ENCODE measurements at places on chromosomes 13 and 19. TPM values are rescaled to one million over a fixed set of nuclear protein-coding genes. Genes with fewer than 3 reads are reported as not detected.

TBCB gene
- 32.9 TPM for total RNA-seq

- no peak for DNase-seq
- no peaks in the 10 kb centered on the region for H3K4me1 ChIP-seq
- no peaks in the 10 kb centered on the region for H3K36me3 ChIP-seq
These were observed 48.8 kb upstream of the IRS2 start for GRCh38 chr13:109834973-109835720.

LRRC63 gene
- not detected for total RNA-seq

LILRA6 gene
- 0.35 TPM for total RNA-seq

- no peak overlapping the region for H3K4me3 ChIP-seq
- no peak overlapping the region for H3K27ac ChIP-seq
- H3K4me1 ChIP-seq = no peaks in the 10 kb centered on the region
- H3K36me3 ChIP-seq = no peaks in the 10 kb centered on the region
These were observed 11.2 kb upstream of the PDCD2L start for GRCh38 chr19:34393031-34393430.

DNA sequence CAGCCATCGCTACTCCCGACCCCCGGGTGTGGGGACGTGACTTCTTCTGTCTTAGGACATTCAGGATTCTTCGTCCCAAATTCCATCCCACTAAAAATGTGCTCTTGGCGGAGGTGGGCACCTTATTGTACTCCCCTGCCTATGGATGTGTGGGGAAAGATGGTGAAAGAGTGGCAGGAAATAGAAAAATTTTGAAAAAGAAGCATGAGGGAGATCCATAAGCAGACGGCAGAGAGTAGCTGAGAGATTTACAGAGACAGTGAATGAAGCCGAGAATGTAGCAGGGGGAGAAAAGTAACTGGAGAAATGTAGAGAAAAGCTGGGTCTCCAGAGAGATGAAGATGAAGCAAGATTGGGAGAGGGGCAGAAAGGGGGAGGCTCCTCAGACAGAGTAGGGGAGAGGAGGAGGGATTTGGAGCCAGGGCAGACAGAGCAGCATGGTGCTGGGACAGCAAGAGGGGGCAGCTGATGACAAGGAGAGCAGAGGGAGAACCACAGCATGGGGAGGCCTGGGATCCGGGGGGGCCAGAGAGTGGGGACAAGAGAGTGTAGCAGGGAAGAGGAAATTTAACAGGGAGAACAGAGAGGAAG is 843 bp downstream of the ZNF610 start:
- no peak for DNase-seq
- H3K27ac ChIP-seq = peak overlapping the region; percentile 36
- no peaks in the 10 kb centered on the region for H3K27me3 ChIP-seq
- no peaks in the 10 kb centered on the region for H3K36me3 ChIP-seq
- peak overlapping the region; percentile 41 for H3K4me3 ChIP-seq

DNA sequence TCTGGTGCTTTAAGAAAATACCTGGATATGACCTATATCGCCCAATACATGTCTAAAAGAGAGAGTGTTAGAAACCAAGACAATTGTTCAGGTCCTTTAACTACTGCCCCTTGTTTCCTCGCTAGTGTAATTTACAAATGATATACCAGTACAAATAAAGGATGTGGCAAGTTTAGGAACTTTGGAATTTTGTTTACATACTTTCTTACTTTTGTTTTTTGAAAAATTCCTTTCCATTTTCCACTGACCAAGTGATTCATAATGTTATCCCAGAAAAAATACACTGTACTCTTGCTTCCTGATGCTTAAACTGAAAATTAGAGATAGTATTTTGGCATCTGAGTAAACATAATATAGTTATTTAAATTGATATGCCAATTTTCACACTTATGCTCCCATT is 96.8 kb upstream of the CSNK1A1L start:
- no peaks in the 10 kb centered on the region for H3K27me3 ChIP-seq
- H3K36me3 ChIP-seq = no peaks in the 10 kb centered on the region
- no peak for DNase-seq
- H3K27ac ChIP-seq = no peak overlapping the region
- no peak overlapping the region for H3K4me3 ChIP-seq

GRCh38 chr19:30783936-30784335 is 411.8 kb downstream of the ZNF536 start:
- H3K27ac ChIP-seq = no peak overlapping the region
- H3K36me3 ChIP-seq = no peaks in the 10 kb centered on the region
- H3K4me1 ChIP-seq = no peaks in the 10 kb centered on the region
- H3K27me3 ChIP-seq = no peaks in the 10 kb centered on the region
- no peak overlapping the region for H3K4me3 ChIP-seq

FCGBP gene
- total RNA-seq = 9.2 TPM

GRCh38 chr19:10353793-10354391 is 14.5 kb upstream of the ICAM3 start:
- no peaks in the 10 kb centered on the region for H3K4me1 ChIP-seq
- no peaks in the 10 kb centered on the region for H3K27me3 ChIP-seq
- no peak overlapping the region for H3K27ac ChIP-seq
- peak; percentile 78 for DNase-seq
- peaks cover 20% of the 10 kb centered on the region for H3K36me3 ChIP-seq
- no peak overlapping the region for H3K4me3 ChIP-seq

DNA sequence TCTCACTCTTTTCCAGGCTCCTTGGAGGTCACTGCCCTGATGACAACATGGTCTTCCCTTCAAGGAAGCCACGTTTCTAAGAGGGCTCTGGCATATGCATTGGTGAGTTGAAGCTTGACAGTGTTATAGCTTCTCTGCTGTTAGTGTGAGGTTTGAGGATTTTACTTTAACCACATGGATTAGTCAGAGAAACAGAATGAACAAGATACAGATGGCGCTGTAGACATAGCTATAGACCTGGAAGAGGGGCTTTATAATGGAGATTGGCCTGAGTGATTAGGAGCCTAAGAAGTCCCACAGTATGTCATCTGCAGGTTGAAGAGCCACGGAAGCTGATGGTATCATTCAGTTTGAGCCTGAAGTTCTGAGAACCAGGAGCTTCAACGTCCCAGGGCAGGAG is 18.4 kb upstream of the URI1 start:
- no peak overlapping the region for H3K27ac ChIP-seq
- no peaks in the 10 kb centered on the region for H3K27me3 ChIP-seq
- no peaks in the 10 kb centered on the region for H3K4me1 ChIP-seq
- no peak for DNase-seq
- no peaks in the 10 kb centered on the region for H3K36me3 ChIP-seq

- H3K27me3 ChIP-seq = no peaks in the 10 kb centered on the region
- DNase-seq = no peak
- H3K4me3 ChIP-seq = no peak overlapping the region
These were observed 13.0 kb upstream of the FPR3 start for GRCh38 chr19:51781999-51782398.

SYNE4 gene
- 2.6 TPM for total RNA-seq

PRTN3 gene
- total RNA-seq = 0.24 TPM

DNA sequence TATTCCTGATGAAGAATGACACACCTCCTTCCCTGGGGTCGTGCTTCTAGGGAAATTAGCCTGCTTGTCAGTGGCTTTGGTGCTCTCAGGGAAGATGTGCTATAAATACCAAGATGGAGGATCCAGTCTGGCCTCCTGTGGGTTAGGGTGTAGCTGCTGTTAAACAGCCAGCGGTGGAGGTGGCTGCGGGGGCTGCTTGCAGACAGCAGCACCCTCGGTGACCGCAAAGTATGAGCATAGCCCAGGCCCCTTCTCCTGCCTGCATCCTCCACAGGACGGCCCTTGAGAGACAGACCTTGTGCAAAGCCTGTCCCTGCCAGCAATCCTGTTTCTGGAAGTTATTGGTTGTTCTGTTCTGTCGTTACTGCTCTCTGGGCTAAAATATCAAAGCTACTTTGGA is 11.4 kb downstream of the VSTM2B start:
- no peaks in the 10 kb centered on the region for H3K27me3 ChIP-seq
- no peak overlapping the region for H3K27ac ChIP-seq

DNA sequence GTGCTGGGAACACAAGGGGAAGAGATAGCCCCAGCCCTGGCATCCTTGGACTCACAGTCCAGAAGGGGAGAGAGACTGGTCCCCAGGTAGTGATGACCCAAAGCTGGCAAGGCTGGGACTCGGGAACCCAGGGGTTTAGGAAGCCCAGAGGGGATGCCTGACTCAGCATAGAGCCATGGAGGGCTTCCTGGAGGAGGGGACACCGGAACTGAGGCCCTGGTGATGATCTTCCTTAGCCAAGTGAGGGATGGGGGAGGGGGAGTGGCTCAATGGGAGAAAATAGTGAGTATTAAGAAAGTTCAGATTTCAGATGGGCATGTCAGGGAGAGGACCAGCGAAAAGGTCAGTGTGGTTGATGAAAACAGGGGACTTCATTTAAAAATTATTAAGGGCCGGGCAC is 26.8 kb downstream of the EXOC3L2 start:
- H3K4me1 ChIP-seq = no peaks in the 10 kb centered on the region
- H3K27me3 ChIP-seq = no peaks in the 10 kb centered on the region
- DNase-seq = no peak
- H3K27ac ChIP-seq = no peak overlapping the region
- H3K36me3 ChIP-seq = no peaks in the 10 kb centered on the region

DNA sequence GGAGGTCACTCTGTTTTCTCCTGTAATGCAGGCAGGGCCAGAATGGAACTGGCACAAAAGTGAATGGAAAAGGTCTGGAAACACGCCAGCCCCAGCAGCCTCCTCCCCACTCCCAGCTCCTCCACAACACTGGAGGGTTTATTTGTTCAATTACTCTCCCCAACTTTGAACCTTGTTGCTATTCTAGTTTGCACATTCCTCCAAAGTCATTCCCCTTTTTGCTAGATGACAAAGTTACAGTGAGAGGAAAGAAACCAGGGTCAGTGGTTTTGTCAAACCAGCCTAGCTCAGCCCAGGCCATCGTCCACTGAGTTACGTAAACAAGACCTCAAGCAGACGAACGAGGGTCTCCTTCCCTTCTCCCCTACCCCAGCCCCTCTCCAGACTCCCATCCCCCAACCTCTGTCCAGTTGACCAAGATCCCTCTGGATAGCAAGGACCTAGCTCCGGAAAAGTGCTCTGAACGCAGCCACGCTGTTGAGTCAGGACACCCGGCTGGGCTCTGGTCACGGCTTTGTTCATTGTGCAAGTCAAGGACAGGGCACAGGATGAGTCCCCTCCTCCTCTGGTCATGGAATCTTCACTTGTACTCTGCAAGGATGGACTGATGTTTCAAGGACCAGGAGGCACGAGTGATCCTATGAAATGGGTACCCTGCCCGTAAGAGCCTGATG is 180.0 kb downstream of the USP12 start:
- no peak overlapping the region for H3K27ac ChIP-seq
- H3K36me3 ChIP-seq = no peaks in the 10 kb centered on the region
- no peak overlapping the region for H3K4me3 ChIP-seq
- no peak for DNase-seq

DNA sequence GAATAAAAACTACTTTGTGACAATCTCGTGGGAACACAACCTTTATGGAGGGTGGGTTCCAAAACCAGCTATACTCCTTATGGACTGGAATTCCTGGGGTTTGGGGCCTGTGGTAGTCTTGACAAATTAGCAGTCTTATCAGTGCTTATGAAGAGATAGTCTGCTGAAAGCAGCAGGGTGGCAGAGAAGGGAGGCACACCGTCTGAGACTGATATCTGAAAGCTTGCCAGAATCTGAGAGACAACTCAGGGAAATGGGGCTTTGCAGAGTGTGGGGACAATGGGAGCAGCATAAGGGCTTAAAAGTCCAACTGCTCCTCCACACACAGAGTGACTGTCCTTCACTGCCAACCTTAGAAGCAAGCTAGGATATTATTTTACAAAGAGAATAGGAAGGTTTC is 95.9 kb downstream of the UGGT2 start:
- DNase-seq = no peak
- H3K27me3 ChIP-seq = no peaks in the 10 kb centered on the region
- H3K4me3 ChIP-seq = no peak overlapping the region
- no peak overlapping the region for H3K27ac ChIP-seq
- no peaks in the 10 kb centered on the region for H3K4me1 ChIP-seq

GRCh38 chr13:72004784-72005374 is 137.9 kb upstream of the DACH1 start:
- H3K36me3 ChIP-seq = no peaks in the 10 kb centered on the region
- no peak overlapping the region for H3K27ac ChIP-seq
- no peaks in the 10 kb centered on the region for H3K4me1 ChIP-seq
- no peak overlapping the region for H3K4me3 ChIP-seq

- no peaks in the 10 kb centered on the region for H3K36me3 ChIP-seq
- no peaks in the 10 kb centered on the region for H3K27me3 ChIP-seq
- no peaks in the 10 kb centered on the region for H3K4me1 ChIP-seq
- H3K4me3 ChIP-seq = no peak overlapping the region
- no peak overlapping the region for H3K27ac ChIP-seq
- DNase-seq = no peak
These were observed 692.6 kb upstream of the SLITRK1 start for GRCh38 chr13:84574851-84575250.

Data from pancreas (tissue), 10 donors.